ENCODE measurements at places on chromosomes 7 and 10.

DNA sequence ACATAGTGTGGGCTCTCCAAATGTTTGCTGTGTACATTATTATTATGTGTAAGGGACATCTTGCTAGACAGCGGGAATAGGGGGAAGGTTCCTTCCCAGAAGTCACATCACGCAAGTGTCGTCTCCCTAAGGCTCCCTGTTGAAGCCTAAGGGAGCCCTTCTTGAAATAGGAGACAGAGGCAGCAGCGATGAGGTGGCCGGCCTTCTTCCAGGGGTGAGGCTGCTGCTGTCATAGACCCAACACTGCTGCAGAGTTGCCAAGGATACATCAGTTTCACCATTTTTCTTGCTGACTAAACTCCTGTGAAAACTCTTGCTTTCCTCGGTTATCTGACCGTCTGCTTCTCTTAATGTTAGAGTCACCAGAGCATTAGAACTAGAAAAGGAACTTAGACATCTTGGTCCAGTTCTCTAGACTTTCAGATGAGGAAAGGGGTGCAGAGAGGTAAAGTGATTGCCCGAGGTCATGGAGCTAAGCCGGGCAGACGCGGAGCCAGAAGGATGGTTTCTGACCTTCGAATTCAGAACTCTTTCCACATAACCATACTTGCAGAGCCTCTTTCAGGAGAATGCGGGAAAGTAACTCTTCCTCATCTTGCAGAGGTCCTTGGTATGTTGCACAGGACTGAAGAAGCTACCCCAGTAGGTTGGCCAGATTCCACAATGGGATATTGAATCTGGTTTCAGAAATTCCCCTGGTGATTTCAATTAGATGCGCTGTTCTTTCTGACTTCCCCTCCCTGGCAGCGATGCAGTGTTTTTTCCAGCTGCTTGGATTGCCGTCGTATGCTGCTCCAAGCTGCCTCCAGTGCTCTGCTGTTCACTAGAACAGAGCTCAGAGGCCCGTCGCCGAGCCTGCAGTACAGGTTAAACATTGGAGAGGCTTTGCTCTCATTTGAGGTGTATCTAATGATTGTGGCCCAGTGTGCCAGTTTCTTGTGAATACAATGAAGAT is 217.1 kb downstream of the CAMK1D start:
- DNase-seq = peak; percentile 6

DNA sequence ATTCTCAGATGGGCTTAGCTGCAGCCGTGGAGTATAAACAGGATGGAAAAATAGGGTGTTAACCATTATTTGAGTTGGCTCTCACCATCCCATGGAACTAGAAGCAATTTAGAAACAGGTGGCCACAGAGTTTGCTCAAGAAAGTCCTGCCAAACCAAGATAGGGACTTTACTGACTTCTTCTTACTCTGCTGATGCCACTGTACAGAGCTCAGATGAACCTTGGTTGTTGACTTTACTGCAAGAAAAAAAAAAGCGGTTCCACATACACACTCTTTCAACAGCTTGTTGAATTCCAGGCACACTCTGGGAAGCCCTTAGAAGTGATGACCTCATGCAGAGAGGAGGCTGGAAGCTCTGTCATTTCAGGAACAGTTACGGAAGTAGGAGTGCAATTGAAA is 753.4 kb downstream of the NRG3 start:
- DNase-seq = no peak

DNA sequence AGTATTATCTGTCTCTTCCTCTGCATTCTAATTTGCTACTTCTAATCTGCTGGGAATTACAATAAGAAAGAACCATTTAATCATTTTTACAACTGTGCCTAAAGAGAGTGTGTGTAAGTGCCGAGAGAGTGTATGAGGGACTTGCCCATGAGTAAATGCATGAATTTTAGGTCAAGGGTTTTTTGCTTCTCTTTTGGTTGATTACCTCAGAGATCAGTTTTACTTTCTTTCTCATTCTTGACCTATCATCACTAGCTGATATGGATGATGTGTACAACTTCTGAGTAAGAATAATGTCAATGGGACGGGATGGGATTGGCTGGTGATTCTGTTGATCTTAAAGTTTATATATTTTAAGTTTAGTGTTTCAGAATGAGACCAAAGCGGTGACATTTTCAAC is 47.8 kb downstream of the IKZF1 start:
- no peak for DNase-seq

DNA sequence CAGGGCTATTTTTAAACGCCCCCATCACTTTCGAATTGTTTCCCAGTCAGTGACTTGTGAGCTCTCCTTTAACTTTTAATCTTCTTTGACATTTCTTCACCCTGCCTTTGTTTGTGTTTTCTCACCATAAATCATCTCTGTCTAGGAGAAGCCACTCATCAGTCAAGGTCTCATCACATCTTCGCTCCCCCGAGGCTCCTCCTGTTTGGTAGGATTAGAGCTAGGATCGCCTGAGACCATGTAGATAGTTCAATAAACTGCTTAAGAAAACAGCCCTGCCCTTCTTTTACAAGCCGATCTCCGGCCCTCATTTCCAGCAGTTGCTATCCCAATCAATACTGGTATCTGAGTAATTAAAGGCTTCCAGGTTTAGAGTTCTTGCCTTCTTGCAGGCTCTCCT is 472.8 kb upstream of the ADARB2 start:
- no peak for DNase-seq

DNA sequence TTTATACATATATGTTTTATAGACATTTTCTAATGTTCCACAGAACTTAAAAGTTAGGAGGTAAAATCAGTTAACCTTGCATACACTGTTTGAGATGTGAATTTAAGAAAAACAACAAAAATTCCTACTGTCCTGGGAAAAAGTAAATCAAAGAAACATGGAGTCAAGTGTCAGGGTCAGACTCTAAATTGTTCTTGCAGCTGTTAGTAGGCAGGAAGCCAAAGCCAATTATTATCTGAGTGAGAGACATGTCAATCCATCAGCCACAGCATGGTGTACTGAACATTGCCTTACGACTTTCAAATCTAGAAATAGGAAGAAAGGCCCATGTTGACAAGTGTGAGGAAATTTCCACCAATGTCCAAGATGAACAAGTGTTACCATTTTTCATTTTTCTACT is 461.2 kb upstream of the MBL2 start:
- DNase-seq = no peak

- no peak for DNase-seq
These were observed 35.3 kb upstream of the ZRANB1 start for GRCh38 chr10:124906551-124907001.

GRCh38 chr7:150397346-150398107 is 18.4 kb downstream of the ZNF775 start:
- no peak for DNase-seq

GRCh38 chr7:83610649-83611304 is 38.2 kb downstream of the SEMA3E start:
- no peak for DNase-seq

DNA sequence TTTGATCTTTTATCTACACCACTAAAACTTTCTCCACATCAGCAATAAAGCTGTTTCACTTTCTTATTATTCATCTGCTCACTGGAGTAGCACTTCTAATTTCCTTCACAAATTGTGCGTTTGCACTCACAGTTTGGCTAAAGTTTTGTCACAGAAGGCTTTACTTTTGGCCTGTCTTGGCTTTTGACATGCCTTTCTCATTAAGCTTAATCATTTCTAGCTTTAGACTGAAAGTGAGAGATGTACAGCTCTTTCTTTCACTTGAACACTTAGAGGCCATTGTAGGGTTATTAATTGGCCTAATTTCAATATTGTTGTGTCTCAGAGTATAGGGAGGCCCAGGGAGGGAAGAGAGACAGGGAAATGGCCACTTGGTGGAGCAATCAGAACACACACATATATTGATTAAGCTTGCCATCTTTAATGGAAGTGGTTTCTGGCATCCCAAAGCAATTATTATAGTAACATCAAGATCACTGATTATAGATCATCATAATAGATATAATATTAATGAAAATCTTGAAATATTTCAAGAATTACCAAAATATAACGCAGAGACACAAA is 512.5 kb downstream of the ETV1 start:
- DNase-seq = no peak

DNA sequence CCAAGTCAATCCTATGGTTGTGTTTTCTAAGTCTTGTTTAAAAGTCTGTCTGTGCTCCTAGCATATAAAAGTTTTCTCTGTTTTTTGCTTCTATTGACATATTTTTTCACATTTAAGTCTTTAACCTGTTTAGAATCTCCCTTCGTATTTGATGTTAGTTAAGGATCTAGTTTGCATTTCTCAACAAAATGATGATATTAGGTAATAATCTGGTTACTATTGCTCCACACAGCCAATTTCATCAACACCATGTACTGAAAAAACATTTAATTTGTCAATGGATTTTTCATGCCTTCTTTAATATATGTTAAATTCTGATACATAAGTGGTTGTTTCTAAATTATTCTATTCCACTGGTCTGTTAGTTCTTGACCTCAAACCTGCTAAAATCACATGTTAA is 17.5 kb upstream of the TSGA13 start:
- no peak for DNase-seq

DNA sequence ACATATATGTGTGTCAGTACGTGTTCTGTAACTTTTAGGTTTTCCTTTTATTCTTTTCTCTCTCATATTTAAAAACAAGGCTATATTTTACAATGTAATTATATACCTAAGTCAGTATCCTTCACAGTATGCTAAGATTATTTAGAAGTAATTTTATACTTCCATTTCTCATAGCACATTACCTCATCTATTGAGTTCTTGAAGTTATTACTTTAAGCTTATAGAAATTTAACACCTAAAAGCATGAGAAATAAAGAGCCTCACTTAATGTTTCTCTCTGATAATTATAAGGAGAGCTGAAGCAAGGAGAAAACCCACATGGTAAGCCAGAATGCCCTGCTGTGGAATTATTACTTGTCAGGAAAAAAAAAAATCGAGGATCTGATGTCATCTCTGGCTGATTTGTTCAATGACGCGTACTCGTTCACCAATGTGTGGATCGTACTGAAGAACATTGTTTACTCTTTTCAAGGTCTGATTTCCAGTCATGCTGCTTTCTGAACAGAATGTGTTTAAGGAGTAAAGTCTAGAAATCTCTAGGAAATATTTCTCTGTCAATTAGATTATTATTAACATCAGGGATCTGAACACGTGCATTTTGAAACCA is 21.9 kb downstream of the CACNB2 start:
- no peak for DNase-seq

DNA sequence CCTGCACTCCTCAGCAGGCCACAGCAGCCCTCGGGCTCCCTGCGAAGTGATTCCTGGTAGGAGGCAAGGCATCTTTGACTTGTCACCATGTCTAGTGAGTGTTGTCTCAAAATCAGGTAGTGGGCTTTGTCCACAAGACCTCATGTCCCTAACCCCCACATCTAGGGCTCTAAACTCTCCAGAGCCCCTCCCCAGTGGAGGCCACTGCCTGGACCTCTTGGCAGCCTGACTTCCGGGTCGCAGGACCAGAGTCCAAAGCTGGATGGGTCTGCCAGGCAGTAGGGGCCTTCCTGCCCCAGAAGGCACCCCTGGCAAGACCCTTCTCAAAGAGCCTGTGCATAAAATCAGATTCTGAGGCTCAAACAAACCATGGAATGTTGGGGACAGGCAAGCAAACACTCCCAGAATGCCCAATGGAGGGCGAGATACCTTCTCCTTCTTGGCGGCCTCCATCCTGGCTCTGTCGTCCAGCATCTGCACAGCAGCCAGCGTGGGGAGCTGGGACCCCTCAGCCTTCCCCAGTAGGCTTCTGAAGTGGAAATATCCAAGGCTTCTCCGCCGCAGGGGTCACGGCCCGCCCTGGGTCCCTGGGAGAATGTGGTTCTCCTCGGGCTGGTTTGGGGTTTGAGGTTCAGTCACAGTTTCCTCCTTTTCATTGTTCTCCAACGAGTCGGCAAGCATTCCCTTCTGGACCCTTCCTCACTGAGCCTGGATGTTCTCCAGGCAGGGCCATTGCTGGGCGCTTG is 586 bp downstream of the GCK start:
- DNase-seq = no peak

DNA sequence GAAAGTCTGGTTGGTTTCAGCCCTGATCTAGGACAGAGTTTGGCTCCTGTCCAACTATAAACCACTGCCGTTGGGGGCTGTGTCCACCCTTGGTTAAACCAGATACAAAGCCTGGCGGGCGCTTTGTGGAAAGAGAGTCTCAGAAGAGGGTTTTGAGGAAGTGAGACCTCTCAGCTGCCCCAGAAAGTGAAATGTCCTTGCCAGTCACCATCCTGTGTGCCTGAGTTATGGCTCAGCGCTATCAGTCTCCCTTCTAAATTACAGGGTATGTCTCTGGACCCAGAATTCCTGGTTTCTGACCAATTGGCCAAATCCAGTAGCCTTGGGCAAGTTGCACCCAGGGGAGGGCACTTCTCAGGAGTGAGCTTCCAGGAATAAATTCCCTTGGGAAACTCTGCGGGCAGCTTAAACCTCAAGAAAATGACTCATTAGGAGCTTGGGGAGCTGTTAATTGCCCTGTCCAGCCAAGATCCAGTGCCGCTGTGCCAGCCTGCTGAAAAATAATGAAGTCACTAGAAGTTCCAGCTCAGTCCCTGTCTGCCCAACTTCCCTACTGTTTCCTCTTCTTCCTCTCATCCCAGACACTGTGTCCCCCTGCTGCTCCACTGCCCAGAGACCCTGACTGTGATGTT is 66.7 kb upstream of the PDZD8 start:
- no peak for DNase-seq

DNA sequence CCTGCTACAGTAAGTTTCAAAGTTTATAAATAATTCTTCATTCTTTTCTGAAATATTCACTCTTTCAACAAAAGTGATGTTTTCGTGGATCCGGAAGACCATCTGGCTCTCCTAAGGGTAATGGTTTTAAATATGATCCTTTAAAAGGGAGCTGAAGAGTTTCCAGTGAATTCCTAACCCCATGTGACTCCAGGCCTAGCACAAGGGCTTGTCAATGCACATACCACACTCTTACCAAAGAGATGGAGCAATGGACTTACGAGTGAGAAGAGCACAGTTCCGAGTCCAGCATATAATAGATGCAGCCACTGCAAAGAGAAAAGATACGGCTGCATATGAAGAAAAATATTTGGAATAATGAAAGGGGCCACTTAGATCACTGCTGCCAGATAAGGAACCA is 32.1 kb upstream of the GATAD1 start:
- no peak for DNase-seq

DNA sequence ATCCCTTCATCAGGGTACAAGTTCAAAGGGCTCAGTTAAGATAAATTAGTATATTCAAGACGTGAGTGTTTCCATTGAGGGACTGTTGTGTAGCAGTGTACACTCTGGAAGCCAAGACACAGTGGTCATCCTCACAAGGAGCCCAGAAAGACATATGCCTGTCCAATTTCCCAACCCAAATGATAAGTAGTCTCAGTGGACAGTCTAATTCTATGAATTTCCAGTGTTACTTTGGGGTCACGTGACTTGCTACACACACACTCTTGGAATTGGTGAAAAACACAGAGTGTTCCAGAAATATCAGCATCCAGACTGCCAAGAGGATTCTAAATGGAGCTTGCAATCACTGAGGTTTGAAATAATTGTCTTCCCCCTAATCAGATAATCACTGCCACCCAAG is 365.1 kb downstream of the WDR11 start:
- no peak for DNase-seq

DNA sequence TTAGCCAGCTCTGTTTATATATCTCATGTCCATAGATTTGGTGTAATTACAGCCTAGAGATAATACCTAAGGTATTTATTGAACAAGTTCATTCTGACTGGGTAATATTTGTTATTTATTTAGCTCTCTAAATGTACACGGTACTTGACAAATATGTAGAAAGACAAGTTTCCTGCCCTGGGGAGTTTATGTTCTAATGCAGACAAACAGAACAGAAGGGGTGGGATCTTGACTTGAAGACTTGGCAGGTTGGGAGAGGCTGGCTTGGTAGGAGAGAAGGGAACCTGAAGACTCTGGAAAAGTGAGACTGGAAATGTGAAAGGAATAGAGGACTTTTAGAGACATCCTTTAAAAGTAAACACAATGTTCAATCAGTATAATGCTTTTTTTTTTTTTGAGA is 97.7 kb upstream of the CDK6 start:
- no peak for DNase-seq
